ENCODE measurements at places on chromosomes 2 and 18. TPM values are rescaled to one million over a fixed set of nuclear protein-coding genes. Genes with fewer than 3 reads are reported as not detected.

The COBLL1 gene
- 14.5 TPM for total RNA-seq

The MARCO gene
- not detected for total RNA-seq

The FEV gene
- not detected for total RNA-seq

The PROM2 gene
- total RNA-seq, result 0.25 TPM

The TMEM200C gene
- total RNA-seq, result 0.12 TPM

The SMIM21 gene
- total RNA-seq, result not detected

The IL37 gene
- total RNA-seq, result not detected

The TCF7L1 gene
- total RNA-seq, result 2.3 TPM

The RGPD4 gene
- total RNA-seq, result not detected

The COLEC12 gene
- total RNA-seq, result 13.2 TPM

The PNPT1 gene
- total RNA-seq, result 24.2 TPM

The ZNF396 gene
- total RNA-seq, result 0.89 TPM

The TRAK2 gene
- 63.4 TPM for total RNA-seq

The CD8A gene
- not detected for total RNA-seq

The CREG2 gene
- 5.2 TPM for total RNA-seq

The CD28 gene
- total RNA-seq, result not detected

The INHBB gene
- total RNA-seq, result not detected

The SRD5A2 gene
- not detected for total RNA-seq

The CHRNA1 gene
- total RNA-seq, result not detected

The CTAGE1 gene
- not detected for total RNA-seq

The PARD6G gene
- 6.1 TPM for total RNA-seq

All from uterine smooth muscle cell (primary cell).